CD8-positive, alpha-beta memory T cell (primary cell): ENCODE measurements at places on chromosomes 12 and 14. TPM values are rescaled to one million over a fixed set of nuclear protein-coding genes. Genes with fewer than 3 reads are reported as not detected.

Gene HOXC13
- total RNA-seq = not detected

DNA sequence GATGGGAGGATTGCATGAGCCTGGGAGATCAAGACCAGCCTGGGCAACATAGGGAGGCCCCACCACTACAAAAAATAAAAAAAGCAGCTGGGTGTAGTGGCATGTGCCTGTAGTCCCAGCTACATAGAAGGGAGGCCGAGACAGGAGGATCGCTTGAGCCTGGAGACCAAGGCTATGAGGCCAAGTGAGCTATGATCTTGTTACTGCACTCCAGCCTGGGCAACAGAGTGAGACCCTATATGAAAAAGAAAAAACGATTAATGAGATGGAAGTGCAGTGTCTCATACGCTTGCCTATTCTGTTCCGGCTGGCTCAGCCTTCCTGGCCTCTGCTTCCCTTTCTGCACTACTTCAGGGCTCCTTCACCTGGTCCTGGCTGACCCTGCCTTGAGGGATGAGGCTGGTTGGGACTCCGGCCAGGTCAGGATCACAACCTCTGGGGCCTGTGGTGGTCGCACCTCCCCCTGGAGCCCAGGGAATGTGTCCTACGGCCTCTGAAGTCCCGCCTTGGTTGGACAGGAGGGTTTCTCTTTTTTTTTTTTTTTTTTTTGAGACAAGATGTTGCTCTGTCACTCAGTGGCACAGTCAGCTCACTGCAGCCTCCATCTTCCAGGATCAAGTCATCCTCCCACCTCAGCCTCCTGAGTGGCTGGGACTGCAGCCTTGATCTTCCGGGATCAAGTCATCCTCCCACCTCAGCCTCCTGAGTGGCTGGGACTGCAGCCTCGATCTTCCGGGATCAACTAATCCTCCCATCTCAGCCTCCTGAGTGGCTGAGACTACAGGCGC is 10.7 kb downstream of the TEDC1 start:
- H3K27me3 ChIP-seq = no peaks in the 10 kb centered on the region
- H3K36me3 ChIP-seq = no peaks in the 10 kb centered on the region
- no peak for DNase-seq

DNA sequence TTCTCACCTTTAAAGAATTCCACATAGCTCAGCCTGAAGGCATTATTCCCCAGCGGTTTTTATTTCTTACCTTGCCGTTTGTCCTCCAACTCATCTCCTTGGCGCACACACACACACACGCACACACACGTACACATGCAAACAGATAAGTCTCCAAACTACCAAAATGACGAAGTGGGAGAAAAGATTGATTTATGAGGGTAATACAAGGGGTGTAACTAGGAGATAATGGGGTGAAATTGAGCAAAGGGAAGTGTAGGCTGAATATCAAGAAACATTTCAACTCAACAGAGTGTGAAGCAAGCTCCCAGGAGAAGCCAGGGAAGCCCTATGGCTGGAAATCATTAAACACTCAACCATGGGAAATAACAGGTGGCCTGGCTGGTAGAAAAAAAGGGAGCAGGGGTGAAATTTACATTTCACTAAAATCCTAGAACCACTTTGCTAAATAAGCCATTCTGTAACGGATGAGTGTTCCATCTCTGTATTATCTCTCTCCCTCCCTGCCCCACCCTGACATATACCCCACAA is 41.0 kb downstream of the GRIN2B start:
- DNase-seq = no peak
- no peak overlapping the region for H3K4me3 ChIP-seq
- no peaks in the 10 kb centered on the region for H3K36me3 ChIP-seq

DNA sequence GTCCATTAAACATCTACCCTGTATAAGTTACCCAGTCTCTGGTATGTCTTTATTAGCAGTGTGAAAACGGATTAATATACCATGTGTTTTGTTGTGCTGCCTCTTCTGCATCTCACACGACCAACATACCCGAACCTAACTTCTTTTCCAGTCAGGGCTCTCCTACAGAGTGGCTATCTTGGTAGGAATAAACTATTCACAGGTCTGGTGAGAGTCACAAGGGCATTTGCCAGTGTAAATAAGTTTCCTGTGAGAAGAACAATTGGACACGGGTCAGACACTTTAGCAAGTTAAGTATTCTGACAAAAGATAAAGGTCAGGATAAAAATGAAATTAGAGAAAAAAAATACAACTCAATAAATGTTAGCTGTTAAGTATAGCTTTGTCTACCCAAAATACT is 60.9 kb downstream of the MYF5 start:
- no peaks in the 10 kb centered on the region for H3K36me3 ChIP-seq
- no peak overlapping the region for H3K4me3 ChIP-seq
- H3K27me3 ChIP-seq = no peaks in the 10 kb centered on the region
- no peak for DNase-seq

- no peak overlapping the region for H3K4me3 ChIP-seq
- H3K27me3 ChIP-seq = no peaks in the 10 kb centered on the region
- DNase-seq = no peak
- no peak overlapping the region for H3K27ac ChIP-seq
- no peaks in the 10 kb centered on the region for H3K36me3 ChIP-seq
These were observed 5.5 kb downstream of the C12orf71 start for GRCh38 chr12:27076928-27077327.
